Upper lobe of right lung (tissue), 1 donor: ENCODE measurements at places on chromosomes 1 and 21. TPM values are rescaled to one million over a fixed set of nuclear protein-coding genes. Genes with fewer than 3 reads are reported as not detected.

GRCh38 chr1:111938536-111938935 is 50.9 kb downstream of the KCND3 start:
- no peak for DNase-seq

IL19 gene
- total RNA-seq: not detected

GRCh38 chr1:157732755-157733154 is 32.2 kb upstream of the FCRL3 start:
- DNase-seq: no peak

DNA sequence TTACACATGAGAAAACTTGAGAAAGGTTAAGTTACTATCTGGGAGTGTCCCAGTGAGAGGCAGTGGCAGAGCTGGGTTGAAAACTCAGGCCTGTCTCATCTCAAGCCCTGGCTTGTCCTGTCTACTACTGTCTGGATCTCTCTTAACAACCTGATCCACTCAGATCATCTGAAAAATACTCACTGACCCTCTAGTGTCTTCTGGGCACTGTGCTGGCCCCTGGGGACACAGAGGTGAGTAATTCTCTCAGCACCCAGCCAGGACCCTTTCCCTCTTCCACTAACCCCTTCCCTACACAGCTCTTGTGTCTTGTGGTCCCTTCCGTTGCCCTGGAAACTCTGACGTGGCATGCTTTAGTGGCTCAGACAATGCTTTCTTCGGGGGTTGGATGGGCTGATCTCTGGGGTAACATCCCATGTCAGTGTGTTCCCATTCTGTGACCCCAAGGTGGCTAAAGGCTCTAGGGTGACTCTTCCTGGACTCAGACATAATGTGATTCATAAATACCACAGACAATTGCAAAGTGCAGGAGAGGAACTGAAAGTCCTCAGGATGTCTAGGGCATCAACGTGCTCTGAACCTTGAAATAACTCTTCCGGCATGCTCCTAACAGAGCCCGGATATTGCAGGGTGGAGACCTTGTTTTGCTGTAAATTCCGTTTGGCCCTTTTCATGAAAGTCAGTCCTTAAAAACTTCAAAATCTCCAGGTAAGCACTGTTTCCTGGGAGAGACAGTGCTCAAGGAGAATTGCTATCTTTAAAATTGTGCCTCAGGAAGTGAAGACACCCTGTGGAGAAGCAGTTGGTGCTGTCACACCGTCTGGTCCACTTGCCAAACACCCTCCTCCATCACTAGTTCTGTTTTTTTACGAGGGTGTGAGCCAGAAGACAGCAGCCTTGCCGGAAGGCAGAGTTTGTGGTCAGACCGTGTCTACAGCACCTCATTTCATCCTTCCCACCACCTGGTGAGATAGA is 4.0 kb downstream of the SHISAL2A start:
- DNase-seq: no peak

SYNC gene
- 16.9 TPM for total RNA-seq

DNA sequence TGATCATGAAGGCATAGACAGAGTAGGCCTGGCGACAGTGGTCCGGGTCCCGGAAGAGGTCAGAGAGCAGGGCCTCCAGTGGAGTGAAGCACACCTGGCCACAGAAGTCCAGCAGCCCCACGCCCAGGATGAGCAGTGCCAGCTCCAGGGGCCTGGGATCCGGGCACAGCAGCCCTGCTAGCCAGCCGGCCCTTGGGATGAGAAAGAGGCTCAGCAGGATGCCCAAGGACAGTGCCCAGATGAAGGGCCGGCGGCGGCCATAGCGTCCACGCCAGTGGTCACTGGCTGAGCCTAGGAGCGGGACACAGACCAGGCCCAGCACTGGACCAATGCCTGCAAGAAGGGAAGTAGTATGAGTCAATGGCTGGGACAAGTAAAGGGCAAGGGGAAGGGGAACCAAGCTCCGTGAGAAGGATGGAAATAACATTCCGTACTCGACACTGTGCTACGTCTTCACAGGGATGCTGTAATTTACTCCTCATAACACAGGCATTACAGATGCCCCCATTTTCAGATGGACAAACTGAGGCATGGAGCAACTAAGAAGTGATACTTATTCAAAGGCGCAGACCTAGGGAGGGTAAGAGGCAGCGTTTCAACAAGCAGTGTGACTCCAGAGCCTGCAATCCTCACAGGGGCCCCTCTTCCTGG is 16.9 kb downstream of the SLC45A3 start:
- no peak for DNase-seq

CIART gene
- total RNA-seq: 10.6 TPM

- no peak for DNase-seq
These were observed 52.7 kb downstream of the SLC9A1 start for GRCh38 chr1:27102134-27102706.

TTC22 gene
- 7.1 TPM for total RNA-seq
